Kidney tubule cell (primary cell): ENCODE measurements at places on chromosomes 16 and 17.
A peak's percentile ranks its signal among the peaks of the same experiment; 100 is the strongest.

DNA sequence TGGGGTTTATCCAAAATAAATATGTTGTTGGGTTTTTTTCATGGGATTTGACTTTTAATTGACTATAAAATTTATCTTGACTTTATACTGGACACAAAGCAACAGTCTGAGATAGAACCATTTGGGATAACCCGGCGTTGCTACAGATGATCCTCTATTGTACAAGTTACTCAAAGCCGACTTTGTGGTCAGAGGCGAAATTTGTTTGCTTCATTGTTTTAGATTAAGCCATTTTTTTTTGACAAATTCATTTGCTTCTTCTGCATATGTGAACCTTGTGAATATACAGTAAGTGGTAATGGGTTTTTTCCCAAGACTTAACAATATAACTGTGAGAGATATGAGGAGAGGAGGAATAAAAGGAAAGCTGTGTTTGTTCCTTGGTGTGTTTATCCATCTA lies 11.8 kb downstream of the MYO1D start:
- DNase-seq, result no peak

DNA sequence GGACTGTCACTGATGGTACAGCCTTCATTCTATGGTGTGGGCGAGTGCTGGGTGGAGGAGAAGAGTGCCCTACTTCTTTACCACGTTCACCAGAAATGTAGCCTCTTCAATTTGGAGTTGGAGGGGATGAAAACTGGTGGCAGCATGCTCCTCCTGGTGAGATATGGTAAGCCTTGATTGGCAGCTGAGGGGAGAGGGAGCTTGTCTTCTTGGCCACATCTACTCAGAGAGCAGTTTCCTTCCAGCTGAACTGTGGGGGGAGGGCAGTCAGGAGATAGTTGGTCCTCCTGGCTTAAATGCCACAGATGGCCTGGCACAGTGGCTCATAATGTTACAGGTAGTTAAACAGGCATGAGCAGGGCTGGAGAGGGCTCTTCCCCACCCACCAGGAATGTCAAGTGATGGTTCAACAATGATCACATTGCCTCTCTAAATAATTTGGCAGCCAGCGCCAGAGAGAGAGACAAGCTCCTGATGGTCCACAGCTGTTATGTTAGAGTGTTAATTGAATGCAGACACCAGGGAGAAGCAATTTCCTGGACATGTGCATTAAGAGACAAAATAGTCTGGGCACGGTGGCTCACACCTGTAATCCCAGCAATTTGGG lies 9.0 kb upstream of the MAPK3 start:
- no peak for DNase-seq

DNA sequence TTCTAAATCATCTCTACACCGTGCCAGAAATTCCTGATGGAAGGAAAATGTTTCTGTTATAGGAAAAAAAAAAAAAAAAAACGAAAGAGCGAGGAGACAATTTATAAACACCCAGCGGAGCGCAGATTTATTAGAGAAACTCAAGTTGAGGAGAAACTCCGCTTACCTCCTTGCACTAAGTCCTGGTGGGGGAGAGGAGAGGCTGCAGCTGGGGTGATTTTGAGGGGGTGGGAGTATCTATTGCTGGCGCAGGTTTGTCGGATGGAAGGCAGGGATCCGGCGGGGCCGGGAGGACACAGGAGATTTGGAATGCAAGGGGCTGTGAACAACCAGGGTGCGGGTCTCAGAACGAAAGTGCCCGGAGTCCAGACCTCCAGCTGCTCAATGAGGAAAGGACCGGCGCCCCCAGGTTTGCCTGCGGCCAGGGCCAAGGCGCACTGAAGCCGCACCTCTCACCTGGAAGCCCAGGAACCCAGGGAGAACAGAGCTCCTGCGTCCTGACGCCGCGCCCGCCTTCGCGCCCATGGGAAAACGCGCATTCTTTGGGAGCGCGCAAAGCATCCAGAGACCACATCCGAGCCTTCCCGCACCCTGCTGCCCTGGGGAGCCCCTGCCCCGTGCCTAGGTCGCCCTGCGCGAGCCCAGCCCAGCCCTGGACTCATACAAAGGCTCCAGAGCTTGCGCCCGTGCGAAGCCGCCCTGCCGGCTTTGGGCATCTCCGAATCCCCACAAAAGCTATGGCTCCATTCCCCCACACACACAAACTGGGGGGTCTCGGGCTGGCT lies 2.6 kb upstream of the HOXB8 start:
- peak; percentile 49 for DNase-seq

DNA sequence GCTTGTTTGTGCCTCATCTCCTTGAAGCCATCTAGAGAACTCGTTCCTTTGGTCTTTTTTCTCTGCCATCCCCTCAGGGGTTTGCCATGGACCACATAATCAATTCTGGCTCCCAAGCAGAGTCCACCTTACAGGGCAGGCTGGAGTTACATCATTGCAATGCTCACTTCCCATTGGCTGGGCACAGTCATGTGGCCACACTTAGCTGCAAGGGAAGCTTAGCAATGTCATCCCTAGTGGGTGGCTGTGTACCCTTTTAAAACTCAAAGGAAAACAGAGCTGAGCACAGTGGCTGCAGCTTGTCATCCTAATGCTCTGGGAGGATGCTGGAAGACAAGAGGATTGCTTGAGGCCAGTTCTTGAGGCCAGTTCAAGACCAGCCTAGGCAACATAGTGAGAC lies 41.9 kb upstream of the POLR3E start:
- no peak for DNase-seq
